ENCODE measurements at places on chromosomes 16 and 17.

DNA sequence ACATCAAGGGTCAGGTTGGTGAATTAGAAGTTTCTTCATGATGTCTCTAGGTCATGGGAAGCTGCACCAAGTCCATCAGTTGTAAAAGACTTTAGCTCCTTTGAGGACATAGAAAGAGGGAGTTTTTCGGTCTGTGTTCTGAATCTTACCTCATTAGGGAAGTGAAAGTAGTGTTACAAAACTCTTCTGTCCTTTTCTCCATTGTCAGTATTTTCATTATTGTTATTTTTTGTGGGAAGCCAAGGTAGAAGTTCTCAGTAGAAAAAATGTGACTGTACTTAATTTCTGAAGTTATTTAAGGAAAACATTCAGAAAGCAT is 24.2 kb downstream of the MAP3K3 start:
- no peaks in the 10 kb centered on the region for H3K36me3 ChIP-seq
- peak overlapping the region; percentile 33 for H3K27ac ChIP-seq
- no peak for DNase-seq
- no peaks in the 10 kb centered on the region for H3K27me3 ChIP-seq
- H3K4me3 ChIP-seq: no peak overlapping the region

DNA sequence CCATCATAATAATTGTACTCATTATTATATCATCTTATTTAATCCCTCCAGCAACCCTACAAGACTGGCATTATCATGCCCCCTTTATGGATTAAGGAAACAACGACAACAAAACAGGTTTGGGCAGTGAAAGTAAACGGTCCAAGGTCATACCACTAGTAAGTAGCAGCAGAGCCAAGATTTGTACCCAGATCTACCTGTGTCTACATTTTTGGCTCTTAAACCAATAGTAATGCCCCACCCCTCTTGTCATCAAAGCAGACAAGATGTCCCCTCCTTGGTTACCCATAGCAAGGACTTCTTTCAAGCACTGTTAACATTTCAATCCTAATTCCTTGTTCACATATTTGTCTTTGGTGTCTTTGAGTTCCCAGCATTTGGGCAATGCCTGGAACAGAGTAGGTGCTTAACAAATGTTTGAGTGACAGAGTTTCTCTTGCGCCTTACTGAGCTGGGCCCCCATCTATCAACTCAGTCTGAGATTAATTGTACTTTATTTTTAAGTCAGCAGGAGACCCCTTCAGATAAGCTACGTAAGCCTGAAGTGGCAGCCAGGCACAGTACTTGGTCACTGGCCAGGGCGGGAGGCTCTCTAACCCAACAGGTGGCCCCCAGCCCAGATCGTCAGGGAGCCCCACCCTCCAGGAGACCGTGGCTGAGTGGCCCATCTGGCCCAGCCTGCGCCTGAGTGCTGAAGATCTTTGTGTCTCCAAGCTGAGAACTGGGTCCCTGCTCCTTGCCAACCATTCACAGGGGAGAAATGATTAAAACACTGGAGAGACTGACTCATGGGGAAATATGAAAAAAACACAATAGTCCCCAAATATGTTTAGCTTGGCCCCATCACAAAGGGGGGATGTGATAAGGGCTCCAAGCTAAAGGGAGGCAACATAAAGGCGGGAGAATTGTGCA is 75.8 kb downstream of the AXIN2 start:
- H3K27ac ChIP-seq: peak overlapping the region; percentile 74
- H3K27me3 ChIP-seq: no peaks in the 10 kb centered on the region
- no peak overlapping the region for H3K4me3 ChIP-seq
- no peaks in the 10 kb centered on the region for H3K4me1 ChIP-seq
- H3K36me3 ChIP-seq: no peaks in the 10 kb centered on the region
- no peak for DNase-seq

DNA sequence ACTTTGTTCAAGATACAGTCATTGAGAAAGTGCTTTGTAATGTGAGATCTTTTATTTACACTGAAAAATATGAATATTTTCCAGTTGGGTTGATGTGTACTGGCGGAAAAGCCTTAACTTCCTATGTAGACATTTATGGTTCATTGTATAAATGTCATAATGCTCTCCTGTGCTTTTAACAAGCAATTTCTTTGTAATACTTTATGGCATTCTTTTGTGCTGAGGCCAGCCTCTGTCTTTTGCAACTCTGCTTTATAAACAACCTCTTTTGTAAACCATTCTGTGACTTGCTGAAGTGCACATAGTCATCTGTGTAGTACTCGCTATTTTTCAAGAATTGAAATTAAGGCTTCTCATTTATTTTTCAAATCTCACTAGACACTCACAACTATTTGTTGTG is 291.2 kb downstream of the CDH11 start:
- no peak for DNase-seq
- H3K27ac ChIP-seq: no peak overlapping the region
- H3K27me3 ChIP-seq: no peaks in the 10 kb centered on the region
- H3K4me1 ChIP-seq: no peaks in the 10 kb centered on the region

DNA sequence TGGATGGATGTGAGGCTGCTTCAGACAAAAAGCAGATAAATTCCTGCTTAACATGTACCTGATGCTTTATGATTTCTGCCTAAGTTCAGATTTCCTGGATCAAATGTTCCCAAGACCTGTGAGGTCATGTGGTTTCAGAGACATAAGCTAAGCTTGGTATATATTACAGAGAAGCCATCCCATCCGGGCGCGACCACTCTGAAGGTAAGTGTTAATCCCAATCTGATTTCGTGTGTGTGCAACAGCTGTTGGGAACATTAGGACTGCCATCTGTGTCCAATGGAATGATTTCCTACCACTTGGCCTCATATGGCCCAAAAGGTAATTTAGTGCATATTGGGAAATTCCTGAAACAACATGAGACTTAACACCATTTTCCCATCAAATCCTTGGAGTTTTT is 199.1 kb downstream of the HS3ST3B1 start:
- no peaks in the 10 kb centered on the region for H3K4me1 ChIP-seq
- H3K27me3 ChIP-seq: no peaks in the 10 kb centered on the region
- no peaks in the 10 kb centered on the region for H3K36me3 ChIP-seq
- no peak overlapping the region for H3K27ac ChIP-seq
- no peak overlapping the region for H3K4me3 ChIP-seq

- peaks cover 7% of the 10 kb centered on the region for H3K4me1 ChIP-seq
- H3K36me3 ChIP-seq: no peaks in the 10 kb centered on the region
- H3K27me3 ChIP-seq: peaks cover 7% of the 10 kb centered on the region
- H3K4me3 ChIP-seq: peak overlapping the region; percentile 15
Measured at GRCh38 chr16:1027501-1027815, 45.1 kb upstream of the SSTR5 start.

- H3K4me3 ChIP-seq: no peak overlapping the region
- H3K27me3 ChIP-seq: no peaks in the 10 kb centered on the region
- peaks cover 7% of the 10 kb centered on the region for H3K4me1 ChIP-seq
- peak overlapping the region; percentile 82 for H3K27ac ChIP-seq
- H3K36me3 ChIP-seq: no peaks in the 10 kb centered on the region
- DNase-seq: no peak
Measured at GRCh38 chr17:57032343-57032742, 52.7 kb upstream of the AKAP1 start.

Data from breast epithelium (tissue), 4 donors.